ENCODE measurements at places on chromosomes 2 and 18. TPM values are rescaled to one million over a fixed set of nuclear protein-coding genes. Genes with fewer than 3 reads are reported as not detected.

The GPR17 gene
- not detected for total RNA-seq

- DNase-seq: peak; percentile 68
Measured at GRCh38 chr2:241924909-241925250, 55.4 kb downstream of the RTP5 start.

DNA sequence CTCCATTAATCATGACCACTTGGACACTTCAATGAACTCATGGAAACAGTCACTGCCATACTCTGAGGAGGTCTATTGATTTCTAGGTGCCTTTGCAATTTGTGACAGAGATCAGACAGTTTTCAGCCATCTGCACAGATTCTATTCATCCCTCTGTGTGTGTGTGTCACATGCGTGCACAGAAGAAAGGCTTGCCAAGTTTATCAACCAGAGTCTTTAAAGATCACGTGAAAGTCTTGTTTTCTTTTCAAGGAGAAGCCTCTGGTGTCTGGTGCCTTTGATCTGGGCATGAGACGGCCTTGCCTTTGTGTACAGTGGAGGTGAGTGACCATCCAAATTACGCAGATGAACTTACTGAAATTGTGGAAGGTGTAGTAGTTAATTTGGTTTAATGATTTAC lies 164.2 kb downstream of the VAPA start:
- no peak for DNase-seq

The RSAD2 gene
- 18.6 TPM for total RNA-seq

GRCh38 chr2:185456517-185456916 lies 282.1 kb upstream of the FSIP2 start:
- DNase-seq: no peak

DNA sequence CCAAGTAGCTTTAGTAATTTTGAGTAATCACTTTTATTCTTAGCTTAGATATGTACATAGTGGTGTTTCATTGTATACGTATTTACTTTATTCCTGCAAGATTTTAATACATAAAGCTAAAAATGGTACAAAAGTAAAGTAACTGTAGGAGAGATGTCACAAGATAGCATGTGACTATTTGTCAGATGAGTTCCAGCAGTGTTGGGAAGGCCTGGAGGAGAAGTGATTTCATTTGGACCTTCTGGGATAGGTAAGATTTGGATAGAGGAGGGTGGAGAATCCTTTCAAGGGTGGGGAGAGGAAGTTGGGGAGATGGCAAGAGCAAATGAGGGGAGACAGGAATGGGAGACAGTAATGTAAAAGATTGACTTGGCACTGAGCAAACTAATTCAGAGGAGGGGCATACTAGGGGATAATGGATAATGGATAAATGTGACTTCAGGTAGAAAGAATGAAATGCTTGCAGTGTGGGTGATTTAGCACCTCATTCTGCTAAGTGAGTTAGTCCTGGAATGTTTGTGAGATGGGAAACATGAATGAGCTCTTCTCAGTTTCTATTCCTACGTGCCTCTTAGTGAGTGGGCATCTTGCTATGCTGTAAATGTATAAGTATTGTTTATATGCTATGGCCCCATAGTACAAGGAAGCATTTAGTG lies 10.5 kb downstream of the WDR43 start:
- no peak for DNase-seq

- DNase-seq: no peak
Measured at GRCh38 chr2:108189316-108189715, 50.5 kb upstream of the SULT1C3 start.

DNA sequence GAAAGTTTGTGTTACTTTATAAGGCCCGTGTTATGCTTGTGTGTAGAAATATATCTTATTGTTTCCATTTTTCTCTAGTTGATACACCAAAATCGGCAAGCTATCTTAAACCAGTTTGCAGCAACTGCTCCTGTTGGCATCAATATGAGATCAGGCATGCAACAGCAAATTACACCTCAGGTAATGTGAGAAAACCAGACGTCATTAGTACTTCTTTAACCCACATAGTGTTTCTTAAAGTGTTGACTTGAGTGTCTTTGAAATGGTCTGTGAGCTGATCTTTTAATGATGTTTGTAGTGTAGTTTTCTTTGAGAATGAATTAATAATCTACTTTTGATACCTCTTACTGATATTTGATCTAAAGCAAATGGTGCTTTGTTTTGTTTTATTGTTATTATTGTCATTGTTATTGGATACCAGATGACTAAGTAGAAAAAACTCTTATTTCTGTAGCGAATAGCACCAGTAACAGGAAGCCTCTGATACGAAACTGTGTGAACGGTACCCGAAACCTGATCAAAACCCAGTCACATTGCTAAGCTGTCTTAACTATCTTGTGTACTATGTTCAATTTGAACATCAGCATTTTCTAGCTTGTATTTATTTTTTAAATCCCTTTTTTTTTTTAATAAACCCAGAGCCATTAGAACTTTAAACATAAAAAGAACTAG lies 53.7 kb downstream of the PTRHD1 start:
- DNase-seq: no peak
